ENCODE measurements at places on chromosomes 5 and 9.

GRCh38 chr5:9698125-9698826, 68.1 kb upstream of the TAS2R1 start:
- DNase-seq = no peak

DNA sequence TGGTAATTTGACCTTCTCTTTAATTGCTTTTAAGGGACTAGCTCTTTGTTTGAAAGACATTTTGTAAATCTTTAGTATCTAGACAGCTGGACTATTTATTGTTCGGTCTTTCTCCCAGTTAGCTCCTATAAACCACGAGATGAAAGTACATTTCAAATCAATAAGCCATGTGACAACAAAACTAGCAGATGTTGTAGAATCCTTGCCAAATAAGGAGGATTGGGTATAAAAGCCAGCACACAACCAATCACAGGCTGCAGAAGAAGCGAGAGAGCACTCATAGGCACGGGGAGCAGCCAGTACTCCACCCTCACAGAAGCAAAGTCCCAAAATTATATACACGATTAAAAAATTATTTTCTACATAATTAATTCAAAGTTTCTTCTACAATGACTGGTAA, 8.1 kb upstream of the OMD start:
- no peak for DNase-seq

GRCh38 chr9:115230924-115231515, 113.1 kb upstream of the TNC start:
- DNase-seq = no peak

DNA sequence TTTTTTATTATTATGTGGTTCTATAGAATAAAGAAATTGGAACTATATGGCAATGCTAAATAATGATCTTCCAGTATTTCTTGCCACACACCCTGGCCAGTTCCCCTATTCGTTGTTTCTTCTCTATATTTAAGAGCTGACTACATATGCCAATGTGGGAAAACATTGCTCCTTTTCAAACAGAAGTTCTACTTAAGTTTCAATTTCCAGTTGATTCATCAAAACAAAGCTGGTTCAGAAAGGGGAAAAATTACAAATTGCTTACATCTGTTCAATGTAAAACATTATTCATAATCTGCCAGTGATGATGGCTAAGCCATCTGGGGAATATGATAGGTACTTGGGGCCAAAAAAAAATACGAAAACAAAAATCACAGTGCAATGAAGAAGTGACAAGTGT, 76.9 kb downstream of the ST8SIA4 start:
- no peak for DNase-seq

GRCh38 chr9:72365525-72366256, 683 bp upstream of the ZFAND5 start:
- DNase-seq = peak; percentile 76

- no peak for DNase-seq
Measured at GRCh38 chr9:93300175-93300572, 116.2 kb downstream of the WNK2 start.

GRCh38 chr5:65982635-65983034, 56.3 kb downstream of the ERBIN start:
- no peak for DNase-seq

GRCh38 chr5:101675510-101676219, 620.4 kb downstream of the SLCO4C1 start:
- no peak for DNase-seq

GRCh38 chr5:83072966-83073365, 4.2 kb downstream of the TMEM167A start:
- DNase-seq = no peak

DNA sequence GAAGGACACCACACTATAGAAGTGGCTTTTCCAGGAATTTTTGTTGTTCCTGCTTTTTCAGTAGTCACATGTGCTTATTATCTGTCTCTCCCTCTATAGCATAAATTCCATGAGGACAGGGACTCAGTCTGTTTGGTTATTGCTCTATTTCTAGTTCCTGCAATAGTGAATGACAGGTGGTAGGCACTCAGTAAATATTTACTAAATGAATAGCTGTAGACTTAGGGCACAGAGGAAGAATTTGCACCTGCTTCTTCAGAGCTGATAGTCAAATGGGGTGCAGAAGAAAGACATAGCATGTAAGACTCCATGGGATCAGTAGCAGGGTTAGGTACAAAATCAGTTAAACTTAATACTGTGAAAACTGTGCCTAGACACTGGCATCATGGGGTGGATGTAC, 580.2 kb downstream of the CCDC171 start:
- no peak for DNase-seq

- no peak for DNase-seq
Measured at GRCh38 chr9:92147852-92148180, 32.6 kb upstream of the SPTLC1 start.

DNA sequence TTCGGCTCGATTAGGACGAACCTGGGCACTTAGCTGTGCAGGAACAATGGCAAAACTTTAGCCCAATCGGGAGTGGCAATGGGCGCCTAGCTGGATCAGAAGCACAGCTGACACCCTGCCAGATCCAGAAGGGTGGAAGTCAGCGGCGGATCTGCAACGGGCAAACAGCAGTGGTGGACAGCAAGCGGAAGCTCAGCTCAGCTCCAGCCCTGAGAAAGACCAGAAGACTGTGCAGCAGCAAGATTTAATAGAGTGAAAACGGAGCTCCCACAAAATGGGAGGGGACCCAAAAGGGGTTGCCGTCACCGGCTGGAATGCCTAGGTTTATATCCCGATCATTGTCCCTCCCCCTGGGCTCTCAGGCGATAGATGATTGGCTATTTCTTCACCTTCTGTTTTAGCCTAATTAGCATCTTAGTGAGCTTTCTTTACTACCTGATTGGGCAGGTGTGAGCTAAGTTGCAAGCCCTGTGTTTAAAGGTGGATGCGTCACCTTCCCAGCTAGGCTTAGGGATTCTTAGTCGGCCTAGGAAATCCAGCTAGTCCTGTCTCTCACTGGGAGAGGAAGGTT, 1237.9 kb downstream of the CDH12 start:
- DNase-seq = no peak

- no peak for DNase-seq
Measured at GRCh38 chr9:125433461-125434011, 171.9 kb downstream of the GAPVD1 start.

DNA sequence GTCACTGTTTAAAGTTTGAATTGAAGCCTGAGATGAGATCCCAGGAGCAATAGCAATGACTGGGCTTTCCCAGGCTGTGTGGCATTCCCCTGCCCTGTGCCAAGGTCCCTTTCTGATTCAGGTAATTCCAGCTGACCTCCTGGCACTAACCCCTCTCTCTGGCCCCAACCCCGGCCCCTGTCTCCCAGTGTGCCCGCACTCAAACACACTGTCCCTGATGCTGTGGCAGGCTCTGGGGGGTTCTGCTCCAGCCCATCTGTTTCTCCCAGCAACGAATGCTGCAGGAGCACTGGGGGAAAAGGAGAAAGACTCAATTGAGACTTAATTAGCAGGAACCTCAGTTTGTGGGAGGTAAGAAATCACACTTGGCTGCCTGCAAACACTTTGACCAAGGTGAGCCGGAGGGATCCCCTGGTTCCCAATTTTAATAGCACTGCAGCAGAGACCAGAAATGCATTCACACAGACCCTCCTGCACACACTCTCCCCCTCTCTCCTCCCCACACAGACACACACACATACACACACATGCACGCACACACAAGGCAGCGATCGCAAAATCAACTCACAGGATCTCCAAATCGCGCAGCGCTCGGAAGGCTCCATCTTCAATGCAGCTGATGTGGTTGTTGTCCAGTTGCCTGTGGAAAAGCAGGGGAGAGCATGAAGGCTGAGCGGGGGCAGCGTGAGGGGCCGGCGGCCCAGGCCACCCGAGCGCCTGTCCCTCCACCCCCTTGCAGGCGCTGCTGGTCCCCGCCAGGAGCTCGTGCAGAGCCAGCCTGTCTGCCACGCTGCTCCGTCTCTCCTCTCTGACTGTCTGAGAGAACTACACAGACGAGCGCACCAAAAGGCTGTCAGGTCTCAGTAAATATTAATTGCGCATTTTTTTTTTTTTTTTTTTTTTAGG, 265.1 kb upstream of the PANK3 start:
- DNase-seq = no peak

DNA sequence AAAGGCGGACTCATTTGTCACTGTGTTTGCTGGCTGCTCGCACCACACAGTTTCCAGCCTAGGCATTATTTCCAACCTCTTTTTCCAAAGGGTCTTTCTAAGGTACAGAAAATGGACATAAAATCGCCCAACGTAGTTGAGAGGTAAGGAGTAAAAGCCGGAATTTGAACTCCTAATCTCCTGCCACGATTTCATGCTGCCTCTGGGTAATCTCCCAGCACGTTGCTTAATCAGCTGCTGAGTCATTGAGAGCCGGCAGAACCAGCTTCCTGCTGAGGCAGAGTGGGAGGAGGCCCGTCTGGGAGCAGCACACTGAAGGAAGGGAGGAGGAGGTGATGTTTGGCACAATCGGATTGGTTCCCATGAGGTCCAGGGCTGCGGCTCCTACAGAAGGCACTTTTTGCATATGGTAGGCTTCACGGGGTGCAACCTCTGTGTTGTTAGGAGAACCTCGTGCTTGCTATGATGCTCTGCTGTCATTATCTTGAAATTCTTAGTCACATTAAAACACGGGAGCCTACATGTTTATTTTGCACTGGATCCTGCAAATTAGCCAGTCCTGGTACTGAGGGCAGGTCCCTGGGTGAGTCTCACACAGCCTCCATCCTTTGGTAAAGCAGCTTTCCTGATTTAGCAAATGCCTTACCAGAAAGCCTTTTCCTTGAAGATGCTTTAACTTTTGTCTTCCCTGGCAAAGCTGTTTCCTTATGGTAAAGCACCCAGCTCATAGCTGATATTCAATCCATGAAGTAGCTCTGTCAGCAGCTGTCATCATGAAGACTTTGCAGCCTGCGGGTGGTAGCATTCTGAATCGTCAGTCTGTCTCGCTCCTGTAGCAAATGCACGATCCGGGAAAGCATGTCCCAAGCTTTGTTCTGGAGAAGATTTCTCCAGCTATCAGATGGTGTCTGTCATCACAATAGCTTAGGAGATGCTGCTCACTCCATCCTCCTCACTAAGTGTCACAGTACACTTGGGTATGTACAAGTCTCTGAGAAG, 191.6 kb upstream of the MSX2 start:
- DNase-seq = peak; percentile 93

DNA sequence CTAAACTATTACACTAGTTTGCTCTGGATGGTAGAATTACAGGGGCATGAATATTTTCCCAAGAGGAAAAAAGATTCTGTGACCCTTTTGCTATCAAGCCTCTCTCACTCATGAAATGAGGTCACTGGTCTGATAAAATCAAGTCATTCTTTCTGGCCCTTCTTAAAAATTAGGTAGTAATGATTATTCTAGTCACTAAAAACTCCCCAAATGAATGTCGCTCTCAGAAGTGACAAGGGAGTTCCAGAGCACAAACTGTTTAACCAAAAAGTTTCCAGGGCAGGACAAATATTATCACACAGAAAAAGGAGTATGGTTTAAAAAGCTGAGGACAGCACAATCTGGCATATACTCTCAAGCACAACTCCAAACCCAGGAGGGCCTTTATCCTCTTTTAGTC, 12.5 kb downstream of the ERMP1 start:
- DNase-seq = no peak

DNA sequence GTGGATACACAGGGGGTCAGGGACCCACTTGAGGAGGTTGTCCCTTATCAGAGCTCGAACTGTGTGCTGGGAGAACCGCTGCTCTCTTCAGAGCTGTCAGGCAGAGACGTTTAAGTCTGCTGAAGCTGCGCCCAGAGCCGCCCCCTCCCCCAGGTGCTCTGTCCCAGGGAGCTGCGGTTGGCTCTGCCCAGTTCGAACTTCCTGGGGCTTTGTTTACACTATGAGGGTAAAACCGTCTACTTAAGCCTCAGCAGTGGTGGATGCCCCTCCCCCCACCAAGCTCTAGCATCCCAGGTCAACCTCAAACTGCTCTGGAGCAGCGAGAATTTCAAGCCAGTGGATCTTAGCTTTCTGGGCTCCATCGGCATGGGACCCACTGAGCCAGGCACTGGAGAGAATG, 15.9 kb downstream of the SRD5A1 start:
- DNase-seq = no peak

- DNase-seq = no peak
Measured at GRCh38 chr9:126953041-126953809, 38.6 kb downstream of the RALGPS1 start.

DNA sequence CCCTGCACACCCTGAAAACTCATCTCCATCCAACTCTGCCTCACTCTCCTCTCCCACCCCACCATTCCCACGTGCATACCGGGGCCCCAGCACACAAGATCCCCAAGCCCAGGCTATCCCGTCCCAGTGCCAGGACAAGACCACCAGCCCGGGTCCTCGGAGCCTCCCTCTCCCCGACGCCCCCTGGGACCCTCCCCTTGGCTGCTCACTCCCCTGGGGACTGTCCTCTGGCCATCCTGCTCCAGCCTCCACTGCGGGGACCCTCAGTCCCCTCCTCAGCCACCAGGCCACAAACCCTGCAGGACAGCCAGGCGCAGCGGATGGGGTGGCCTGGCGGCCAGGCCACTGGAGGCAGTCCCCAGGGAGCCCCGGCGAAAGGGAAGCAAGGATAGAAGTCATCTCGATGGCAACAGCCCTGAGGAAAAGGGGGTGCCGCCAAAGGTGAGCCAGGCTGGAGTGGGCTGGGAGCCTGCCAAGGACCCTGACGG, 62.8 kb downstream of the C9orf50 start:
- no peak for DNase-seq

DNA sequence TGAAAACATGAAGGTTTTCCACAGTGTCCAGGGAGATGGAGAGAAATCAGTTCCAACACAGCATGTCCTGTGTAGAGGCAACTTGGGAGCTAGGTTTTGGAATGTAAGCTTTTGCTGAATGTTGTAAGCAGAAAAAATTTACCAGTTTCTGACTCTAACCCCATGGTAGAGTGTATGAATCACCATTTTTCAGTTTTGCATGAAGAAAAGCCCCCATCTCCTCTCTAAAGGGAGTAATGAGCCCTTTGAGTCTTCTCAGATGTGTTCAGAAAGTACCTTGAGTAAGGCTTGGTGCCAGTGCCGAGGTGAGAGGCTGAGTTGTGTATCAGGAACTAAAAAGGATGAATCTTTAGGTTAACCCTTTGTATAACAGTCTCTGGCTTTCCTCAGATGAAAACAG, 96.2 kb downstream of the ADRB2 start:
- no peak for DNase-seq

DNA sequence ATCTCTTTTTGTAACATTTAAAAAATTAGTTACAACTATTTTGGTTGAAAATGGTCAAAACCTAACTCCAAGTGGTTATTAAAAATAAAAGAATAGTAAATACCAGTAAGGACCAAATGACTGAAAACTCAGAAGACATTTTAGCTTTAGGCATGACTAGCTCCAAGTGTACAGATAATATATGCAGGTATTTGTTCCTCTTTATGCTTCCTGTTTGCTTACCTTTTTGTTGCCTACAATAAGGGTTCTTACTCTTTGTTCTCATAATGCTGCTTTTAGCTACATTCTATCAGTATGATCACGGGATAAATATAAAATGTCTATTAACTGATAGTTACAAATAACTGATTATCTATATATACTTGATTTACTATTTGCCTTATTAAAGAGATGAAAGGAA, 259.6 kb downstream of the CDH12 start:
- DNase-seq = no peak

GRCh38 chr9:33633636-33634035, 109.6 kb downstream of the ANKRD18B start:
- no peak for DNase-seq

GRCh38 chr9:34579808-34580163, 9.7 kb downstream of the CNTFR start:
- DNase-seq = no peak

GRCh38 chr5:1481266-1481958, 36.2 kb upstream of the SLC6A3 start:
- no peak for DNase-seq

- no peak for DNase-seq
Measured at GRCh38 chr5:25995209-25995608, 1043.2 kb downstream of the CDH9 start.

Measured in RKO (cell line).